Stimulated activated CD8-positive, alpha-beta memory T cell treated with anti-CD3 and anti-CD28 coated beads, Interleukin-4, amount 100 ng/mL, for 4 hours (primary cell): ENCODE measurements at places on chromosomes 5 and 9.
A peak's percentile ranks its signal among the peaks of the same experiment; 100 is the strongest.

- DNase-seq = no peak
Measured at GRCh38 chr5:150189326-150189725, 536 bp upstream of the SLC6A7 start.

- DNase-seq = no peak
Measured at GRCh38 chr9:111029260-111029659, 9.0 kb downstream of the LPAR1 start.

- DNase-seq = no peak
Measured at GRCh38 chr5:102511666-102512065, 12.9 kb upstream of the SLCO6A1 start.

- DNase-seq = no peak
Measured at GRCh38 chr5:15693933-15694332, 194.0 kb downstream of the FBXL7 start.

DNA sequence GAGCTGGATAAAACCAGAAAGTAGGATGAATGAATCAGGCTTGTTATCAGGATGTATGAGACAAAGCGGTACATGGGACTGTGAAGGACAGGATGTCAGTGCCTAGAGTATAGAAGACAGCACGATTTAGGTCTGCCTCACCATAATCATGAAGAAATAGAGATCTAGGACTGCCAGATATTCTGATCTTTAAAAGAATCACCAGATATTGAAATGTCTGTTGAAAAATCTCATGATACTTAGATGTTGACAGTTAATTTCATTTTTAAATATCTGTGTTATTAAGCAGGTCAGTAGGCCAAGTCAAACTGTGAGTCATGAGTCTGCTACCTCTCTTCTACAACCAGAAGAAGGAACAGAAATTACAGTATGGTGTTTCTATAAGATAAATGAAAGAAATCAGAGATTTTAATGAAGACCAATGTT is 65.0 kb downstream of the ST8SIA4 start:
- no peak for DNase-seq

GRCh38 chr9:33404788-33405362 is 2.5 kb upstream of the AQP7 start:
- DNase-seq = no peak

DNA sequence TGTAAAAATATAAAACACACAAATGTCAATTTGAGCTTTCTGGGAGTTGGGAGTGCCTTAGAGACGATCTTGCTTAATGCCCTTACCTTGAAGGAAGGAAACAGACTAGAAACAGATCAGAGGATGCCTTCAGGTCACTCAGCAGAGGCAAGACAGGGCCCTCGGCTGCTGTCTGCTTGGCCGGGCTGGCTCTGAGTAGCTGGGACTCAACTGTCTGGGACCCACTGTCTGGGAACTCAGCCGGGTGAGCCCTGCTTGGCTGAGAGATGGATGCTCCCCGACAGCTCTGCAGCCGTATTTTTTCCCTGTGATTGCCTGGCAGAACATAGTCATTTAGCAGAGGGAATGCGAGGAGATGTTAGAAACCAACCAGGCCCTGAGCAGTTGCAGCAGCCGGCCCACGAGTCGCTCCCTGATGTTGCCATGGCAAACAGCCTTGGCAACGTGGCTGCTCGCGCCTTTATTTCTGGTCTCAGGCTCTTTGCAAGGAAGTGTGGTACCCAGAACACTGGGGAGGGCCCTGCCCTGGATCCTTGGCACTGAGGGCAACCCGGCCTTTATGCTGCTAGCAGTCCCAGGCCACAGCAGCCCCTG is 10.9 kb downstream of the PPARGC1B start:
- no peak for DNase-seq

DNA sequence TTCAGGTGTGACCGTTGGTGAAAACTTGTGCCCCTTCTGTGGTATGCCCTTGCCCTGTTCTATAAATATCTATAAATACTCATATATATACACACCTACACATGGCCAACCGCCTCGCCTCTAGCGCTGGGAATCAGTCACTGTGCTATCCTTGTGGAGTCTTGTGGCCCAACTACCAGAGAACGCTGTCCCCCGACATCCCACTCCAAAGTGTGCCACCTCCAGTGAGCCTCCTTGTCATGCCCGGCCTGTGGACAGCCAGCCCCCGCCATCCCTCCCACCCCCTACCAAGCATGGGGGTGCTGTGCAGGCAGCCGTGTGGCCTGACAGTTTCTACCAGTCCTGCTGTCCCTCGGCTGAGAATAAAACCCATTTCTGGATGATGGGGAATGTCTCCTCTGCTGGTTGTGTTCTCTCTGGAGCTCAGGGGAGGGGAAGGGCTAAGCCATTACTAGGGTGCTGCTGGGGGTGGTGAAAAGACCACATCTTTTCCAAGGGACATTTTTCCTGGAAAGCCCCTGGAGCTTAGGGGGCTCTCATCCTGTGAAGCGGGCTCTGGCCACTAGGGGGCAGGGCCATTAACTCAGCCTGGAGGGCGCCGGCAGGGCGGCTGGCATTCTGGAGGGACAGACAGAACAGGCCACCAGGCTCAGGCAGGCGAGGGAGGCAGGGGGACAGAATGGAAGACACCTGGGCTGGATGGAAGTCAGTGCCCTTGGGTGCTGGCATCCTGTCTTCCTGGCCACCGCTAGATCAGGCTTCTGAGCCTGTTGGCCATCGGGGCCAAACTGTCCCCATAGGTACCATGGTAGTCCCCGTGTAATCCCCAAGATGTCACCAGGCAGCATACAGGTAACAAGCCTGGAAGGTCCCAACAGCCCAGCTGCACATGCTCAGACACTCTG is 20.7 kb downstream of the GOLGA2 start:
- DNase-seq = peak; percentile 25

DNA sequence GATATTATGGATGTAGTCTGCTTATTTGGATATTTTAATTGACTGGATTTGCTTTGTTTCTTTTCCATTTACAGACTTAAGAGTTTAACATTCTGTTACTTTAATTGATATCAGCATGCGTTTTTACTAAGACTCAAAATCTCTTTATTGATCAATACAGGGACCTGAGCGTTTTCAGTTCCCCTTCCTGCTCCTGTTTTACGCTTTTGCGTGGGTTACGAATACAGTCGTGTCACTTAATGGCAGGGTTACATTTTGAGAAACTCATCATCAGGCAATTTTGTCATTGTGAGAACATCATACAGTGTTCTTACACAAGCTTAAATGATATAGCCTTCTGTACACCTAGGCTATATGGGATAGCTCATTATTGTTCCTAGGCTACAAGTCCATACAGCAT is 65.2 kb downstream of the PBX3 start:
- no peak for DNase-seq

DNA sequence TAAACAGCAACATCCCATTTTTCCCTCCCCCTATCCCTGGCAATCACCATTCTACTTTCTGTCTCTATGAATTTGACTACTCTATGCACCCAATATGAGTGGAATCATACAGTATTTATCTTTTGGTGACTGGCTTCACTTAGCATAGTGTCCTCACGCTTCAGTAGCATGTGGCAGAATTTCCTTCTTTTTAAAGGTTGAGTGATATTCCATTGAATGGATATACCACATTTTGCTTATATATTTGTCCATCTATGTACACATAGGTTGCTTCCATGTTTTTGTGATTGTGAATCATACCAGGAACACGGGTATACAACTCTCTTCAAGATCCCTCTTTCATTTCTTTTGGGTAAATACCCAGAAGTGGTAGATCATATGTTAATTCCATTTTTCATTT is 69.9 kb downstream of the CERT1 start:
- DNase-seq = no peak

DNA sequence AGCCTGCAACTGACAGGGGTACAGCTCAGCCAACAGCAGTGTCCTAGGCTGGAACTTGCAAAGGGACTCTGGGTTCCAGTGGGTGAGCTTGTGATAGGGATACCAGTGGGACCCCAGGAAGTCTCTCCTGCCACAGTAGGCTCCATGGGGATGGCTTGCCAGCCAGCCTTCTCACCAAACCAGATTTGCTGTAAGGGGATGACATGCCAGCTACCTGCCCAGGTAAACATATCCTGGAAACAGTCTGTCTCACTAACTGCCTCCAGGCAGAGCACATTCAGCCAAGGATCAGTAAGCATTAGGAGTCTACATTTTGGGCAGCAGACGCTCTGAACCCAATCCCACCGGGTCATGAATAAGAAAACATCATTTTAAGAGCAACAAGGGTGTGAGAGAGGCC is 49.9 kb downstream of the SIL1 start:
- no peak for DNase-seq

GRCh38 chr5:31247381-31247780 is 53.9 kb downstream of the CDH6 start:
- no peak for DNase-seq

DNA sequence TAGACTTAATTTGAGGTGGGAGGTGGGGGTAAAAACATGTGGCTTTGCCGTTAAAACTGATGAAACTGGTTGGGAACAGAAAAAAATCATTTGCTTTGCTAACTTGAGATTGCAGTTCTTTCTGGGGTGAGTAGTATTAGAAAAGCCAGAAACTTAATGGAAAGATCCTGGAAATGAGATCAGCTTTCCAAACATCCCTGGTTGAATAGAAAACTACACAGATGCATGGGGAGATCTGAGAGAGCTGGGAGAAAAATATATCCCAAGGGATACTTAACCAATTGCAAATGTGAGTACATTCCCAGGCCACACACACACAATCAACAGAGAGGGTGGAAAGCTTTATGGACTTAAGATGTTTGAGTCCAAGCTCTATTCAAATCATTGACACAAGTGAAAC is 222.3 kb downstream of the YTHDC2 start:
- DNase-seq = no peak

- no peak for DNase-seq
Measured at GRCh38 chr5:25579111-25579510, 934.3 kb upstream of the CDH10 start.

DNA sequence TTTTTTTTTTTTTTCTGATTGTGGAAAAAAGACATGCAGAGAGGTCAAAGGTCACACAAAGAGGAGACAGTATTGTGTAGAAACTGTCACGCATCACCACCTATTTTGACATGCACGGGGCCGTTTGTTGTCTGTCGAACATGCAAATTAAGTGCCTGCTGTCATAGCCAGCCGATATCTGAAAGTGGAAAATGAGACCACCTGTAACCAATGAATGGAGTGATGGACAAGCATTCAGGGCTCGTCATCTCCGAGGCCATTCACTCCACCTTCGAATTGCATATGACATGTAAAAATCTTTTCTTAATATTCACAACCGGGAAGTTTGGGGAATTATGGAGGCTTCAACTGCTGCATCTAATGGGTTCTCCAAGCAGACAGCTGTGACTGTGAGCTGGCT is 512.2 kb upstream of the ADAMTS16 start:
- DNase-seq = no peak

GRCh38 chr9:28396058-28396457 is 822.8 kb upstream of the C9orf72 start:
- no peak for DNase-seq

GRCh38 chr9:14219850-14220249 is 94.1 kb downstream of the NFIB start:
- no peak for DNase-seq

- no peak for DNase-seq
Measured at GRCh38 chr9:72202009-72202408, 52.8 kb downstream of the GDA start.

DNA sequence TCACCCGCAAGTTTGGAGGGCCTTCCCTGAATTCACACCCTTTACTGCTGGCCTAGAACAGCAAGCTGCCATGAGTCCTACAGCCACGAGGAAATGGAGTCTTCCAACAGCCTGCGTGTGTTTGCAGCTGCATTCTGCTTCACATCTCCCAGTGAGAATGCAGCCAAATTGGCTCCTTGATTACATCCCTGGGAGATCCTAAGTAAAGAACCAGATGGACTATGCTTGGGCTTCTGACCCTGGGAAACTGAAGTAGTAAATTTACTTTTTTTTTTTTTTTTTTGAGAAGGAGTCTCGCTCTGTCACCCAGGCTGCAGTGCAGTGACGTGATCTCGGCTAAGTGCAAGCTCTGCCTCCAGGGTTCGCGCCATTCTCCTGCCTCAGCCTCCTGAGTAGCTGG is 617.0 kb upstream of the CDH18 start:
- DNase-seq = no peak

DNA sequence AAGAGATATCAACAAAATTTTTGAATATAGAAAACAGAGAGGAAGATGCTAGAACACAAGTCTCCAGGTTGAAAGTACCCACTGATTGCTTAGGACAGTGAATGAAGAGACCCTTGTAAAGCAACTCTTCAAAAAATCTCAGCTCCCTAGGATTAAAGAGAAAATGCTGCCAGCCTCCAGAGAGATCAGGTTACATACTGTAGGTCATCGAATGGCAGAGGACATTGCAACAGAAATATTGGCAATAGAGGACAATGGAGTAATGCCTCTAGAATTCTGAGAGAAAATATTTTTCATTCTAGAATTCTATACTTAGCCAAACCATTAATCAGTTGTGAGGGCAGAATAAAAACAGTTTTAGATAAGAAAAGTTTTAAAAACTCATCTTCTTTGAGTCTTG is 43.1 kb upstream of the ELL2 start:
- DNase-seq = no peak
